MM.1S (cell line): ENCODE measurements at places on chromosomes 1 and 21.
A peak's percentile ranks its signal among the peaks of the same experiment; 100 is the strongest.

- no peak for DNase-seq
- H3K4me1 ChIP-seq, result no peaks in the 10 kb centered on the region
- no peaks in the 10 kb centered on the region for H3K27me3 ChIP-seq
- no peaks in the 10 kb centered on the region for H3K36me3 ChIP-seq
These were observed 74.9 kb downstream of the MIS18A start for GRCh38 chr21:32203877-32204480.

DNA sequence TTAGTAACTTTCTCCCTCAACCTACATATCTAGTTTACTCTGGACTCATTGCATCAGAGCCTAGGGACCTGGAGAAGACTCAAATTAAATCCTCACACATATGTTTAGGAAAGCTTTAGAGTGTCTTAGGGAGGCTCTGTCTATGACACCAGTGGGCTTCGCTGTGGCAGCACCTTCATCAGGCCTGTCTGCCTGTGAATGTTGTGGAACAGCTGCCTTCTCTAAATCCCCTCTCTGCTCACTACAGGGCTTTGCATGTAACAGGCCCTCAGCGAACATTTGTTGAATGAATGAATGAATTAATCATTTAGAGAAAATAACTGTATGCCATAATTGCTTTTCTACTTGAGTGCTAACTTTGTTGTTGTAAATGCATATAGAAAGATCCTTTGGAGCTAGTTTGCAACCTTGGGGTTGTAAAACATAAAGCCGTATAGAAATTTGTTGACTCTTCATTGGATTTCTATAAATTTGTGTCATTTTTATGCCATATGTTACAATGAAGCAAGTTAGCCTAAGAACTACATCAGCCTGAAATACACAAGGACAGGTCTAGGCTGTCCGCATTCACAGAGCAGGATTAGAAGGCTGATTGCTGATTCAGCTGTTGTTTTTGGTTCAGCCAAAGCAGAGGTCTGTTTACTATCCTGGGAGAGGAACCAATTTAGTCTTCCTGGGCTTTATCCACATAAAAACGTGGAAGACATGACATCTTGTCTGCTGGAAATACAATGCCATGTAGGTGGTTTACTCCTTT, 238.0 kb downstream of the ASTN1 start:
- H3K36me3 ChIP-seq, result no peaks in the 10 kb centered on the region
- no peak for DNase-seq
- no peak overlapping the region for H3K27ac ChIP-seq
- no peaks in the 10 kb centered on the region for H3K27me3 ChIP-seq

DNA sequence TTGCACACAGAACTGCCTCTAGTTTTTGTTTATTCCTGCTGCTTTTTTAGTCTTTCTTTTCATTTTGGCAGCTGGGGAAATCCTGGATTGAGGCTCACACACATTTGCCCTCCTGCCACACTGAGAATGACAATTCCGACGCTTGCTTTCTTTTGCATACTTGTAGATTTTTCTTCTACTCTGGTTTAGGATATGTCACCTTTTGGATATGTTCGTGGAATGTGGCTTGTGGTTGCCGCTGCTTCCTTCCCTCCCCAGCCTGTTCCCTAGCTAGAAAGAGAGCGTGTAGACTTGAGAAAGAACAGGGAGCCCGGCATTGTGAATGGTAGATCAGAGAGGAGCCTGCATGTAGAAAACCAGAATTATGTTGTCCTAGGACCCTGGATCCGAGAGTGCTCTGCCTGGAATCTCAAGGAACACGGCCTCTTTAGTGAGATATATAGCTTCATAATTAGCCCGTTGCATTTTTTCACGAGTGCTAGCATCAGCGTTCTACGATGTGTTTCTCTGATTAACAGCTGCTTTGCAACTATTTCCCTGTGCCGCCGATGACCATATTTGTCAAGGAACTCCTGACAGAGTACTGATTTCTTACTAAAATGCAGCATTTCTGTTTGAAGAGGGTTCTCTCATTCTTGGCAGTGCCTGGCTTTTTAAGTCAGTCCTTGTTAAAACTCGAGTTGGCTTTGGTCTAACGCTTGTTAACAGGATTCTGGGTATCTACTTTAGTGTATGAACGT, 56.2 kb downstream of the PEX14 start:
- no peaks in the 10 kb centered on the region for H3K4me1 ChIP-seq
- H3K27ac ChIP-seq, result no peak overlapping the region
- H3K4me3 ChIP-seq, result no peak overlapping the region
- DNase-seq, result no peak
- no peaks in the 10 kb centered on the region for H3K36me3 ChIP-seq

DNA sequence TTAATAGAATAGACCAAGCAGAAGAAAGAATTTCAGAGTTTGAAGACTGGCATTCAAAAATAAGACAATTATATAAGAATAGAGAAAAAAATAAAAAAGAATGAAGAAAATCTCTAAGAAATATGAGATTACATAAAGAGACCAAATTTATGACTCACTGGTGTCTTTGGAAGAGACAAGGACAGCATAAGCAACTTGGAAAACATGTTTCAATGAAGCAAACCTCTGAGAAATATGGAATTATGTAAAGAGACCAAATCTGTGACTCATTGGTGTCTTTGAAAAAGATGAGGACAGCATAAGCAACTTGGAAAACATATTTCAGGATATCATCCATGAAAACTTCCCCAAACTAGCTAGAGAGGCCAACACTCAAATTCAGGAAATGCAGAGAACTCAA, 60.4 kb upstream of the LYPLAL1 start:
- H3K27ac ChIP-seq, result no peak overlapping the region
- H3K4me1 ChIP-seq, result no peaks in the 10 kb centered on the region
- H3K36me3 ChIP-seq, result no peaks in the 10 kb centered on the region
- H3K4me3 ChIP-seq, result no peak overlapping the region
- DNase-seq, result no peak
- H3K27me3 ChIP-seq, result no peaks in the 10 kb centered on the region

DNA sequence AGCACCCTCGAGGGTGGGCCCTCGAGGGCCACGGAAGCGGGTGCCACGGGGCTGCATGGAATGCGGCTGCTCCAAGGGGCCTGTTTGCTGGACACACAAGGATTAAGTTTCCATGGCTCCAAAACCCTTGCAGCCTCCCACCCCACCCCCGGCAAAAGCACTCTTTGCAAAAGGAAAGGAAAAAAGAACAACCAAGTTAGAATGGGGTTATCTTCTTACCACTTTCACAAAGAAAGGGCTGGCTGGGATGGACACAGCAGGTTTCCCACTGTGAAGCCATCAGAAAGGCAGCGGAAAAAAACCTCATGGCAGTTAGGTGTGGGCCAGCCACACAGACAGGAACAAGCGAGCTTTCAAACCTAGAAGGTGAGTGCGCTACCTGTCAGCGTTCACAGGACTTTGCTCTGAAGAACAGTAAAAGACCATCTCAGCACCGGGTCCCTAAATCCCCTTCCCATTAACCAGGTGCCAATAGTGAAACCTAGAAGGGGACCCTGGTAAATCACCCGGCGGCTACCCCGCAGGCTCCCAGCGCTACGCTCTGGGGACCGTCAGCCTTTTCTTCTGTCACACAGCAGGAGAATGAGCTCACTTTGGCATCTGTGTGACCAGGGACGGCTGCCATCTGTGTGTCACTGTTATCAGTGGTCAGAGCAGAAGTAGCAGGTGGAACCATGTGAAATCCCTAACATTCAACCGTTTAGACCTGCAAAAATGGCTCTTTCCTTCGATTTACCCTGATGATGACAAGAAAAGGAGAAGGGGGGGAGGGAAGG, 93.0 kb downstream of the SIM2 start:
- DNase-seq, result no peak
- H3K4me1 ChIP-seq, result no peaks in the 10 kb centered on the region
- H3K27ac ChIP-seq, result no peak overlapping the region
- H3K36me3 ChIP-seq, result no peaks in the 10 kb centered on the region
- no peak overlapping the region for H3K4me3 ChIP-seq

GRCh38 chr1:12229386-12229834, 420 bp upstream of the VPS13D start:
- DNase-seq, result no peak
- peaks cover 5% of the 10 kb centered on the region for H3K4me1 ChIP-seq
- no peaks in the 10 kb centered on the region for H3K36me3 ChIP-seq
- H3K4me3 ChIP-seq, result no peak overlapping the region
- H3K27me3 ChIP-seq, result 0 out of 2 replicates have a peak, but pooled peaks cover 12% of the 10 kb centered on the region
- H3K27ac ChIP-seq, result no peak overlapping the region

- no peaks in the 10 kb centered on the region for H3K4me1 ChIP-seq
- no peaks in the 10 kb centered on the region for H3K36me3 ChIP-seq
- H3K27me3 ChIP-seq, result peaks cover 89% of the 10 kb centered on the region
- no peak overlapping the region for H3K4me3 ChIP-seq
These were observed 342.8 kb downstream of the MATN1 start for GRCh38 chr1:30380625-30380984.

DNA sequence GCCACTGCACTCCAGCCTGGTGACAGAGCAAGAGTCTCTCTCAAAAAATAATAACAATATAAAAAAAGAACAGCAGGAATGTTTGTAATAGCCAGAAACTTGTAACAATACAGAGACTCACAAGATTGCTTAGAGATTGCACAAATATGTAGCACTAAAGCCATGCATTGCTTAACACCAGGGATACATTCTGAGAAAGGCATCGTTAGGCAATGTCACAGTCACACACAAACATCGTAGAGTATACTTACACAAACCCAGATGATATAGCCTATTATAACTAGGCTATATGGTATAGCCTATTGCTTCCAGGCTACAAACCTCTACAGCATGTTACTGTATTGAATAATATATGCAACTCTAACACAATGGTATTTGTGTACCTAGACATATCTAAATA, 45.3 kb downstream of the GPATCH2 start:
- H3K27ac ChIP-seq, result no peak overlapping the region
- H3K4me3 ChIP-seq, result no peak overlapping the region
- no peaks in the 10 kb centered on the region for H3K36me3 ChIP-seq
- H3K27me3 ChIP-seq, result no peaks in the 10 kb centered on the region

DNA sequence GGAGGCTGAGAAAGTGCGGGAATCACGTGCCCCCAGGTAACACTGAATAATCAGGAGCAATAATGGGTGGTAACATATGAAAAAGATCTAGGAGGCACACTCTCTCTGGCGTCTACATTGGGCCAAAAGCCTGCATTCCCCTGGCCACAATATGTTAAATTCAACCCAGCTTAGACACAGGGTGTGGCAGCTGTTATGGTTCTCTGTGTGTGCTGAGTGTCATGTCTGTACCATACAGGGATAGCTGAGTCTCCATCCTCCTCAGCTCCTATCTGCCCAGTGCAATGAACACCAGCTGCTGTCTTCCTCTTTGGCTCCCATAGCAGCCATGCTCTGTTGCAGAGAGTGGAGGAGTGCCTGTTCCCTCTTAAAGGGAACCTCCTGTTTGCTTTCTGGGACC, 14.3 kb downstream of the S100A11 start:
- peaks cover 7% of the 10 kb centered on the region; the same call in 1 of the 2 replicates for H3K4me1 ChIP-seq
- H3K27me3 ChIP-seq, result no peaks in the 10 kb centered on the region
- no peak for DNase-seq
- no peak overlapping the region for H3K4me3 ChIP-seq
- H3K27ac ChIP-seq, result no peak overlapping the region

- no peaks in the 10 kb centered on the region for H3K36me3 ChIP-seq
- no peaks in the 10 kb centered on the region for H3K27me3 ChIP-seq
- H3K4me1 ChIP-seq, result no peaks in the 10 kb centered on the region
- DNase-seq, result no peak
- H3K27ac ChIP-seq, result no peak overlapping the region
- no peak overlapping the region for H3K4me3 ChIP-seq
These were observed 79.3 kb downstream of the LHX4 start for GRCh38 chr1:180309338-180309737.

DNA sequence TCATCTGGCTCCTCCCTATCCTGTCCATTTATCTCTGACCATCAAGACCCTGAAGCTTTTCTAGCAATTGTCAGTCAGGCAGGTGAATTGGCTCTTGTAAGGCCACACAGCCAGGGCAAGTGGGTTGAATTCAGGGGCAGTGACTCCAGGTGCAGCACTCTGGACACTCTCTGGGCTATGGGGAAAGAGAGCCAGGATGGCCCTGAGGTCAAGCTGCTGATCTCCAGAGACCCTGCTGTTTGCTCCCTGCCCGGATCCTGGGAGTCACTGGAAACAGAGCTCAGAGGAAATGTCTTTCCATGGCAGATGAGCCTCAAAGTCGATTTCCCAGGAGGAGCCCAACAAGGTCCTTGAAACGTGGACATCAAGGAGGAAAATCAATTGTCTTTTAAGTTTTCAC, 184.4 kb downstream of the C1orf94 start:
- H3K4me1 ChIP-seq, result peaks cover 23% of the 10 kb centered on the region
- peaks cover 4% of the 10 kb centered on the region; the same call in 1 of the 2 replicates for H3K27me3 ChIP-seq
- no peak overlapping the region for H3K4me3 ChIP-seq
- H3K27ac ChIP-seq, result peak overlapping the region; percentile 43; the same call in 1 of the 2 replicates
- DNase-seq, result no peak
